ENCODE measurements at places on chromosomes 7 and 10.

DNA sequence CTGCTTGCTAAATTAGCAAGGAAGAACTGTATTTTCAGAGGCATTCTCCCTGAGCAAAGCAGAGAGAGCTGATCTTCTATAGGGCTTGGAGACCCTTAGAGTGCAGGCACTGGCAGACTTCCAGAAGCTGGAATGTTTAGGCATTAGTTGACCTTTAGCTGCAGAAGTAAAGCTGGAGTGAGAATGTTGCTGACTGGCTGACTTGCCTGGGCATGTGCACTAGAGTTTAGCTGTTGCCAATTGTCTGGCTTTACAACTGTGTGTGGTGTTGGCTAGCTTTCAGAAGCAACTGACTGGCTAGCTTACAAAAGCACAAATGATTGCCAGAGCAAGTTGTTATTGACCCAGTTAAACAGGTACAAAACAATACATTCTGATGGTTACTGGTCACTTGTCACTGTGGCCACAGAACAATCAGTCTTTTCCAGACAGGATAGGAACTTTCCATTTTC is 25.1 kb downstream of the FAM13C start:
- DNase-seq, result no peak

GRCh38 chr7:113246738-113247137 is 128.4 kb upstream of the SMIM30 start:
- DNase-seq, result no peak

DNA sequence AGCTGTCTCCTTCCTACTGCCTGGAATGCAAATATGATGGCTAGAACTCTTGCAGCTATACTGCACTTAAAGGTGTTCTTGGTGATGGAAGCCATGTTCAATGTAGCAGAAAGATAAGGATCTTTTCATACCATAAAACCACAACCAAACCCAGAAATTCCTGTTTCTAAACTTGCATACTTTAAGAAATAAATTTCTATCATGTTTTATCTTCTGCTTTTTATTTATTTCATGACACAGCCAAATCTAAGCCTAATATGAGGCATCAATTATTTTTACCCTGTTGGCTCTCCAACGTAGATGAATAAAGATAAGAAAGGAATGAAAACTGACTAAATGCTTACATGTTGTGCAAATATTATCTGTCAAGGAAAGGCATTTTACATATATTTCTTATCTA is 224.1 kb downstream of the DOCK4 start:
- DNase-seq, result no peak

- no peak for DNase-seq
Observed at GRCh38 chr10:131094527-131095312, 216.8 kb downstream of the TCERG1L start.

DNA sequence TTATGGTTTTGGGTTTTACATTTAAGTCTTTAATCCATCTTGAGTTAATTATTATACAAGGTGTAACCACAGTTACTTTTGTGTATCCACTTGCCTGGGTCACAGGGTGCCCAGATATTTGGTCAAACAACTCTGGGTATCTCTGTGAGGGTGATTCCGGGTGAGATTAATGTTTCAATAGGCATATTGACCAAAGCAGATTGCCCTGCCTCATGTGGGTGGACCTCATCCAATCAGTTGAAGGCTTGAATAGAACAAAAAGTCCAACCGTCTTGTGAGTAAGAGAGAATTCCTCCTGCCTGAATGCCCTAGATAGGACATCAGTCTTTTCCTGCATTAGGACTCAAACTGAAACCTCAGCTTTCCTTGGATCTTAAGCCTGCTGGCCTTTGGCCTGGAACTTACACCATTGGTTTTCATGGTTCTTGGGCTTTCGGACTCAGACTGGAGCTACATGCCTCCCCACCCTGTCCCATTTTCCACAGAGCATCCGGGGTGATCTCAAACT is 68.9 kb upstream of the ST8SIA6 start:
- no peak for DNase-seq

DNA sequence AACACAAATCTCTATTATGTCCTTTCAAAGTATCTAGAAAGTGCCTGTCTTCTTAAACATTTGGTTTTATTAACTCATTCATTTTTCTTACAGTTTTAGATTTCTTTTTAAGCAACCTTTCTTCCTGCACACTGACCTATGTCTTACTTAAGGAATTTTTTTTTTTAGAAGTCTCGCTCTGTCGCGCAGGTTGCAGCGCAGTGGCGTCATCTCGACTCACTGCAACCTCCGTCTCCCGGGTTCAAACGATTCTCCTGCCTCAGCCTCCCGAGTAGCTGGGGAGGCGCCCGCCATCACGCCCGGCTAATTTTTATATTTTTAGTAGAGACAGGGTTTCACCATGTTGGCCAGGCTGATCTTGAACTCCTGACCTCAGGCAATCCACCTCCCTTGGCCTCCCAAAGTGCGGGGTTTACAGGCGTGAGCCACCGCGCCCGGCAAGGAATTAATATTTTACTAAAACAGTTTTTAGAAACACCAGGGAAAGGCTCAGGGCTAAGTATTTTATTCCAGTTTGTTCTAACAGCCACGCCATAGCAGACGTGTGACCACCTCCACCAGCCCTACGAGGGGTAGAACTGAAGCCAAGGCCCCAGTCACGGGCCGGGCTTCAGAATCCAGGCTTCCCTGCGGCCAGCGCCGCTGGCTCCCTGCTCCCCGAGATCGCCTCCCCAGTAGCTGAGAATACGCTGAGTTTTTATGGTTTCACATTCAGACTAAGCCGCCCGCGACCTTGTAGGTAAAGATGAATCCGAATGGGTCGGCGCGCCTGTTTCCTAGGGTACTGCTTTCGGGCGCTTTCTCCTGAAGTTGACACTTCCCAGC is 941 bp upstream of the LUC7L2 start:
- DNase-seq, result peak; percentile 40

DNA sequence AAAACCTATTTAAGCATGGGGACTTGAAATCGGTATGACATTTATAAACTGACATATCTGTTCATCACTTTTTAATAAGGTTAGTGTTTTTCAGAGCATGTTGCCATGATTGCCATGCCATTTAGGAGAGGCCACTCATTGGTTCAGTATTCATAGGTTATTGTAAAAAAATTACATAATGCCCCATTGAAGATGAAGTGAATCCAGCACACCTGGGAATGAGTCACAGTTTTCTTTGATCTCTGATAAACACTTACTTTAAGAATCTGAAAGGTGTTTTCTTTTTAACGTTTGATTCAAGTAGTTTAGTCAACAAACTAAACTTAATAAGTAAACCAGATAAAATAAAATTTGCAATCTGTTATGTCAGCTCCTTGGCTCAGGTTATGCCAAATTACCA is 278.3 kb downstream of the ARL4A start:
- DNase-seq, result no peak

GRCh38 chr7:124071843-124072242 is 39.0 kb upstream of the TMEM229A start:
- no peak for DNase-seq

GRCh38 chr10:36475746-36476145 is 649.7 kb upstream of the ANKRD30A start:
- DNase-seq, result no peak

DNA sequence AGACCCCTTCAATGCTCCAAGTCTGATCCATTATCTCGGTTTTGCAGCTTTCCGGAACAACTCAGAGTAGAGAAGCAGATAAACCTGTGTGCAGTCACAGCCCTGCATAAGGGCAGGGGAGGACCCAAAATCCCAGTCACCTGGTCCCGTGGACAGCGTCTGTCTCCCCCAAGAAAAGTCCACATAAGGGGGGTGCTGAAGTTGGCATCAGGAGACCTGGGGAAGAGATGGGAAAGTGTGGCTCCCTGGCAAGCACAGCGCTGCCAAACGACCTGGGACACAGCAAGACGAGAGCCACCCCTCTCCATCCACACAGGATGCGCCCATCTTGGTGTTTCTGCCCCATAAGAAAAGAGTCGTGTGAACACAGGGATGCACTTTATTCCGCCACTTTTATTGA is 27.9 kb downstream of the ASB13 start:
- DNase-seq, result no peak

DNA sequence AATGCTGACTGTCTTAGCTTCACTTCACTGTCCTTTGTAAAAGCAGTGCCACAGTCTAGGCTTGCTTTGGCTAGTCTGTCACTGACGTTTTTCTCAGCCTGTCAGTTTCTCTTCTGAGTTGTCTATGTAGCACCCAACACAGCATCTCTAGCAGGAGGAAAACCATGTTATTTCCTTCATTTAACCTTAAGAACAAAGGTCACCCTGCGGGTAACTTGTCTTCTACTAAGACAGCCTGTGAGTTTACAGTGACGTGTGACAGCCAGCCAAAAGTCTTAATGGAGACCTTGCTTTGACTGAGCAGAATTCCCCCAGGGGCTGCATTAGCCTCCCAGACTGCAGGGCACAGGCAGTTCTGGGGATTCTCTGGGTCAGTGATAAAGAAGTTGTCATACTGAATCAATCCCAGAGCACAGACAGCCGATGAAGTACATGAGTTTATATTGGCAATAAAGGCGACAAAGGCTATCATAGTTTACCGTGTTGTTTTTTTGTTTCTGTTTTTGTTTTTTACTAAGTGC is 296.0 kb upstream of the KIAA1217 start:
- no peak for DNase-seq

- no peak for DNase-seq
Observed at GRCh38 chr7:70182521-70182920, 584.2 kb downstream of the AUTS2 start.

DNA sequence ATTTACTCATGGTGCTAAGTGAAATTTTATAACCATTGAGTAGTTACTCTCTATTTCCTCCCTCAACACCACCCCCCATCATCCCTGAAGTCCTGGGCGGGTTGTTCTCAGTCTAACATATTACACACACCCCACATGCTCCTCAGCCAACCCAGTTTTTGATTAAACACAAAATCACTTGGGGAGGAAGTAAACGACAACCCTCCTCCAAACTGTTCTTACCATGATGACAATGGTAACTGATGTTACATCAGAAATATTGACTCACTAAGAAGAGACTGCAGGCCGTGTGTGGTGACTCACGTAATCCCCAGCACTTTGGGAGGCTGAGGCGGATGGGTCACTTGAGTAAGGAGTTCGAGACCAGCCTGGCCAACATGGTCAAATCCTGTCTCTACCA is 44.2 kb downstream of the RAB11FIP2 start:
- no peak for DNase-seq

DNA sequence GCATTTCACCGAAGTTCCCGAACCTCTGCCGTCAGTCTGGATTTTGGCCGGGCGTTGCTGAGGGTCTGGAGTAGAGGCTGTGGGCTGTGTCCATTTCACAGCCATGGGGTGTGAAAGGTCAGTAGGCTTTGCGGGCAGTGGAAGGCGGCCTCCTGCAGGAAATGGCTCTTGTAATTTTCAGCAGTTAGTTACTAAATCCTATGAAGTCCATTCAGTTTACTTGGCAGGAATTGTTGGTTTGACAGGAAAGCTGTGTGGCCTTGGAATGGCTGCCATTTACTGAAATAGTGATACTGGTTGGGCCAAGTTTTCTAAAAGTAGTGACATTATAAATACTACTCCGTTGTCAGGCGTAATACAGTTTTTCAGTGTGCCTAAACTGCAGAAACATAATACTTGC is 303.7 kb downstream of the CCDC3 start:
- no peak for DNase-seq

DNA sequence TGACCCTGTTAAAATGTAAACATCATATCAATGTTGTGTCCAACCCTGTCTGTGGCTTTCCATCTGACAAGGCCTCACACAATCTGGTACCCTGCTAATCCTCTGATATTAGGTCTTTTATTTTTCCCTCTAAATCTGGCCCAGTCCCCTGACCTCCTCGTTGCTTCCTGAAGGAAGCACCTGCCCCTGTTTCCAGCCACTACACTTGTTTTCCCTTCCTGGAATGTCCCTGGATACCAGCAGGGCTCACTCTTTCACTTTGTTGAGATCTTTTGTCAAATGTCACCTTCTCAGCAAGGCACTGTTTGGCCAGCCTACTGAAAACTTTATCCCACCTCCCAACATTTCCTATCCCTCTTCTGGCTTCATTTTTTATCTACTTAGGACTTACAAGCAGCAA is 2.1 kb downstream of the SAMD9L start:
- no peak for DNase-seq

GRCh38 chr10:123771877-123772644 is 105.9 kb downstream of the GPR26 start:
- DNase-seq, result no peak

GRCh38 chr7:69663911-69664832 is 65.9 kb downstream of the AUTS2 start:
- DNase-seq, result no peak

DNA sequence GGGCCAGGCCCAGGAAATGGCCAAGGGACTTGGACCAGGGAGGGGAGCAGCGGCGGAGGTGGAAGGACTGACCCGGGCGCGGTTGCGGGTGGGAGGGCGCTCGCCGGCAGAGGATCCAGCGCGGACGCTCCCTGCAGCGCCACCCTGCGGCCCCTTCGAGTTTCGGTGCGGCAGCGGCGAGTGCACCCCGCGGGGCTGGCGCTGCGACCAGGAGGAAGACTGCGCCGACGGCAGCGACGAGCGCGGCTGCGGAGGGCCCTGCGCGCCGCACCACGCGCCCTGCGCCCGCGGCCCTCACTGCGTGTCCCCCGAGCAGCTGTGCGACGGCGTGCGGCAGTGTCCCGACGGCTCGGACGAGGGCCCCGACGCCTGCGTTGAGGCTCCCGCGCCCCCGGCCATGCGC is 16.8 kb upstream of the ZNF467 start:
- peak; percentile 53 for DNase-seq

DNA sequence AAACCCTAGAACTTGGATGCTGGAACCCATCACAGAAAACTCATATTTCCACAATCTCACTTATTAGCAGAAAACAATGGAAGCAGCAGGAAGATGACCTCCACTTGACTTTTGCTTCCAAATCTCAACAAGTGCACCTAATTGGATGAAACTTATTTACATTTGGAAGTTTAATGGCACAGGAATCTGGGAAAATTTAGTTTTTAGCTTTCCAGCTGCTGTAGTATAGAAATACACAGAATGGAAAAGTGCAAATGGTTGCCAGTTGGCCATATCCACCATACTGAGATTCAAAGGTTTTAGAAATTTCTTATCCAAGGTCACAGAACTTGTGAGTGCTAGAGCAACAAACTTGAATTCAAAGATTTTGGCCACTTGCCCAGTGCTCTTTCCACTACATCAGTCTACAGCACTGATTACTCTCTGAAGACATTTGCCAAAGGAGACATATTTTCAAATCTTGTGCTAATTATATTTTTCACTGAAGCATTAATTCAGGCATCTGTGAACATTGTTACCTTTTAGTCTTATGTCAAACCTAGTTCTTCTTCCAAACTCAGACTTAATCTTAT is 9.3 kb upstream of the AHR start:
- DNase-seq, result no peak

All from CD4-positive, alpha-beta T cell treated with Interleukin-17A for 4 hours (primary cell).